Natural killer cell (primary cell): ENCODE measurements at places on chromosomes 12 and 14. TPM values are rescaled to one million over a fixed set of nuclear protein-coding genes. Genes with fewer than 3 reads are reported as not detected.

- peaks cover 48% of the 10 kb centered on the region for H3K4me1 ChIP-seq
- no peak overlapping the region for H3K27ac ChIP-seq
- DNase-seq: no peak
- H3K4me3 ChIP-seq: no peak overlapping the region
- H3K36me3 ChIP-seq: no peaks in the 10 kb centered on the region
- peaks cover 69% of the 10 kb centered on the region for H3K27me3 ChIP-seq
These were observed 59.6 kb downstream of the FBXL14 start for GRCh38 chr12:1534748-1535147.

DNA sequence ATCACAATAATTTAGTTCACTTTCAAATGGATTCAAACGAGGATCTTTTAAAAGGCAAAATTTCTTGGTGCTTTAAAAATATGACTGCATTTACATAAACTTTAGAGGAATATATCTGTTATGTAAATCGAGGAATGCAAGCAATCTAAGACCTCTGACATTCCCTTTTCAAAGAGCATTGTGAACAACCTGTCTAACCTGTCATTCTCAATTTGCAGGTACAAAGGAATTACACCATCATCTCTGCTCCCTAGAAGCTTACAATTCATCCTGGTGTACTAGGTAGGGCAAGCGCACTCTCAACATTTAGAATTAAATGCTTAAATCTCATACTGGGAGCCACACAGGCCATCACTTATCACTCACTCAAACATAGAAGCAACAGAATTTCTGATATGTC lies 35.6 kb downstream of the BMP4 start:
- no peak overlapping the region for H3K27ac ChIP-seq
- no peaks in the 10 kb centered on the region for H3K36me3 ChIP-seq
- H3K4me1 ChIP-seq: no peaks in the 10 kb centered on the region
- no peaks in the 10 kb centered on the region for H3K27me3 ChIP-seq
- no peak overlapping the region for H3K4me3 ChIP-seq

DNA sequence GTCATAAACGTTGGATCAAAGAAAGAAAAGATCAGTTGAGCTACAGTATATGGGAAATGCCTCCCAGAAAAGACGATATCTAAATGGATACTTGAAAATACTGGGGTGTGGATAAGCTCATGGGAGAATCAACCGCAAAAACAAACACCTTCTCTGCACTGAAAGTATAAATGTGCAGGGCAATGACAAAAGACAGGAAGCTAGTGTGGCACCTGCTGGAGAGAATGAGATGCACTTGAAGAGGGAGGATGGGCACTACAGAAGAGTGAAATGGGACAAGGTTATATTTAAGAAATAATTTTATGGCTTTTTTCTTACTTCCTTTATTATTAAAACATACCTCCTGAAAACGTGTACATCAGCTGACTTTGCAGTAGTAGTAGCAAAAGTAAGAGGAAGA lies 153.7 kb downstream of the PRKD1 start:
- no peak overlapping the region for H3K4me3 ChIP-seq
- no peak for DNase-seq
- H3K27ac ChIP-seq: no peak overlapping the region
- no peaks in the 10 kb centered on the region for H3K27me3 ChIP-seq
- no peaks in the 10 kb centered on the region for H3K36me3 ChIP-seq

DNA sequence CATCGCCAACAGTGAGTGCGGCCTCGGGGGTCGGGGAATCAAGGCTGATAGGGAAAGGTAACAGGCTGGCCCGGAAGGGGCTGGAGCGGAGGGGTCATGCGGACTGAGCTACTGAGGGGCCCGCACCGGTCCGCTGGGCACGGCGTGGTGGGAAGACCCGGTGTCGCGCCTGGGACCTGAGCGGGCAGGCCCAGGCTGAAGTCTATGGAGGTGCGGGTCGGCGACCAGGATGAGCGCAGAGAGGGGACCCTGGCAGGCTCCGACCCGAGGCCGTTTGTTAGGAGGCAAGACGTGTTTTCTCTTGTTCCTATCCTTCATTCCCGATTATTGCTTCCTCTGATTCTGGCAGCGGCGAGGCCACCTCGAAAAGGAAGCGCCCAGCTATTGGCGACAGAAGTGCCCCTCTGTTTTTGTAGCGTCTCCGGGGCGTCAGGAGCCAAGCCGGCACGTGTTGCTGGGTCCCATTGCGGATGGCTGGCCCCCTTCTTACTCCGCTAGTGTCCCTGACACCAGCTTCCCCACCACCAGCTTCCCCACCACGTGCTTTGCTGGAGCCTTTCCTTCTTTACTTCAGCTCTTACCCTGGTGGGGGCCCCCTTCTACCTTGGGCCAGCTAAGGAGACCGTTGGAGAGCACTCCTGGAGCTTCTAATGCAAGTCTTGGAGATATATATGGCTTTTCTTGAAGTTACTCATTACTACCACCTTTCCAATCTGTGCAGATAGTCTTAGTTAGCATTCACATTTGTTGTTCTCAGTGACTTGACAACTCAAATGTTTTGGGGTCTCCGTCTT lies 653 bp downstream of the PA2G4 start:
- H3K4me3 ChIP-seq: peak overlapping the region; percentile 81
- H3K36me3 ChIP-seq: peaks cover 31% of the 10 kb centered on the region
- H3K4me1 ChIP-seq: peaks cover 37% of the 10 kb centered on the region
- no peak for DNase-seq

The MPHOSPH9 gene
- total RNA-seq: 97.6 TPM
